ENCODE measurements at places on chromosomes 16 and 17.

- no peaks in the 10 kb centered on the region for H3K27me3 ChIP-seq
- H3K27ac ChIP-seq, result no peak overlapping the region
- no peak overlapping the region for H3K4me3 ChIP-seq
- H3K36me3 ChIP-seq, result no peaks in the 10 kb centered on the region
- H3K4me1 ChIP-seq, result no peaks in the 10 kb centered on the region
Observed at GRCh38 chr16:19488213-19488640, 33.7 kb downstream of the GDE1 start.

- no peaks in the 10 kb centered on the region for H3K27me3 ChIP-seq
- H3K27ac ChIP-seq, result no peak overlapping the region
- no peak for DNase-seq
- no peaks in the 10 kb centered on the region for H3K4me1 ChIP-seq
- 0 out of 2 replicates have a peak, but pooled peaks cover 3% of the 10 kb centered on the region for H3K36me3 ChIP-seq
- H3K4me3 ChIP-seq, result no peak overlapping the region
Observed at GRCh38 chr16:8760021-8760420, 37.4 kb downstream of the TMEM186 start.

GRCh38 chr16:59170099-59170712, 436.1 kb upstream of the GOT2 start:
- no peak overlapping the region for H3K27ac ChIP-seq
- H3K27me3 ChIP-seq, result no peaks in the 10 kb centered on the region
- H3K4me1 ChIP-seq, result no peaks in the 10 kb centered on the region
- no peak for DNase-seq
- H3K36me3 ChIP-seq, result no peaks in the 10 kb centered on the region

DNA sequence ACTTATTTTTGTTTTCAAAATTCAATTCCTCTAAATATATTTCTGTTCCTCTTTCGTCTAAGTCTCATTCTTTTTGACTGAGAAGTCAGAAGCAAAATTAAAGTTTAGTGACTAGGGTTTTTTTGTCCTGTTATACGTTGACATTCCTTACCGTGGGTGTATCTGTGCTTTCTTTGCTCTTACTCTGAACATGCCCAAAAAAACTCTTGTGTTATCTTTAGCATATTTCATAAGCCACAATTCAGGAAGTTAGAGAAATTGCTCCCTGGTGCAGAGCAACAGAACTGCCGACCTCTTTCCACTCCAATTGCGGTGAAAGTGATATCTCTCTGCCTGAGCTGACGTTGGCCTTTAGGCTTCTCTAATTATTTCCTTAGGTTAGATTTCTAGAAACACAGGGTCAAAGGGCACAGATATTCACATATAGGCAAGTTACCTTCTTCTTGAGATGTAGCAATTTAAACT, 65.7 kb downstream of the CENPV start:
- H3K27me3 ChIP-seq, result no peaks in the 10 kb centered on the region
- H3K36me3 ChIP-seq, result peaks cover 4% of the 10 kb centered on the region
- H3K27ac ChIP-seq, result no peak overlapping the region
- DNase-seq, result no peak

DNA sequence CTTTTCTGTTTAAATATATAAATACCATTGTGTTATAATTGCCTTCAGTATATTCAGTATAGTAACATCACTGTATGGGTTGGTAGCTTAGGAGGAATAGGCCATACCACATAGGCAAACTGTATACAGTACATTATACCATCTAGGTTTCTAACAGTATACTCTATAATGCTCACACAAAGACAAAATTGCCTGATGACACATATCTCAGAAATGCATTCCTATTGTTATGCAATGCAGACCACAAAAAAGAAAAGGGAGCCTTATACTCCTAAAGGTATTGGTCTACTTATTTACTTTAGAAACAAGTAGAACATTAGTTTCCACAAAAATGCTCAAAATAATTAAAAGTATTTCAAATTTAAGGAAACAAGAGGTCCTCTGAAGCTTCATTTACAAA, 47.9 kb downstream of the SETD6 start:
- H3K27ac ChIP-seq, result no peak overlapping the region
- H3K27me3 ChIP-seq, result no peaks in the 10 kb centered on the region
- H3K36me3 ChIP-seq, result peaks cover 96% of the 10 kb centered on the region
- no peaks in the 10 kb centered on the region for H3K4me1 ChIP-seq
- no peak overlapping the region for H3K4me3 ChIP-seq

DNA sequence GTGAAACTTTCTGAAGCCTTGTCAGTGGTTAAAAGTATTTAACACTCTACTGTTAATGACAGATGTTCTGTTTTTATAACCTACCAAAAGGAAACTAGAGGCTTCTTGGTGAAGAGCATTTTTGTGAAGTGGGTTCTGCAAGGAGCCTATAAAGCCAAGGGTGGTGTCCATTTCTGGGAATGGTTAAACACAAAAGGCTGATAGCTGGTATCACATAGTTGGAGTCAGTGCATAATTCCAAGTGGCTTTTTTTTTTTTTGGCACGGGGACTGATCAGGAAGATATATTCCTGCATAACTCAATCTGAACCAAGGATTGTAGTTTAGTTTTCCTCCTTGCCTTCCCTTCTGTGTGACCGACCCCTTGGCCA, 27.6 kb upstream of the KPNB1 start:
- peaks cover 62% of the 10 kb centered on the region for H3K36me3 ChIP-seq
- no peak overlapping the region for H3K27ac ChIP-seq
- H3K27me3 ChIP-seq, result no peaks in the 10 kb centered on the region
- H3K4me3 ChIP-seq, result no peak overlapping the region

DNA sequence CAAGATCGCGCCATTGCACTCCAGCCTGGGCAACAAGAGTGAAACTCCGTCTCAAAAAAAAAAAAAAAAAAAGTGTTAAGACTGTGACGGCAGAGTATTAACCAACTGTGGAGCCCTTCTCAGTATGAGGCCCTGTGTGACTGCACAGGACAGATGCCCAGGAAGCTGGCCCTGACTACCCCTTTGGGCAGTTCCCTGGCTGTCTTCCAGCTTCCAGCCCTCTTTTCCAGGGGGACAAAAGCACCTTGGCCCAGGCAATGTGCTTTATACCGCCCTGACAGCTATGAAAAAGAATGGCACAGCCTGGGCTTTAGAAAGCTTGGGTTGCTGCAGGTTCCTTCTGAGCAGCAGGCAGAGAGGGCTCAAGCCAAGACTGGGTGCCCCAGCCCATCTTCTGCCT, 61.2 kb downstream of the AKAP1 start:
- H3K4me3 ChIP-seq, result no peak overlapping the region
- no peak for DNase-seq
- no peaks in the 10 kb centered on the region for H3K27me3 ChIP-seq
- H3K36me3 ChIP-seq, result no peaks in the 10 kb centered on the region

DNA sequence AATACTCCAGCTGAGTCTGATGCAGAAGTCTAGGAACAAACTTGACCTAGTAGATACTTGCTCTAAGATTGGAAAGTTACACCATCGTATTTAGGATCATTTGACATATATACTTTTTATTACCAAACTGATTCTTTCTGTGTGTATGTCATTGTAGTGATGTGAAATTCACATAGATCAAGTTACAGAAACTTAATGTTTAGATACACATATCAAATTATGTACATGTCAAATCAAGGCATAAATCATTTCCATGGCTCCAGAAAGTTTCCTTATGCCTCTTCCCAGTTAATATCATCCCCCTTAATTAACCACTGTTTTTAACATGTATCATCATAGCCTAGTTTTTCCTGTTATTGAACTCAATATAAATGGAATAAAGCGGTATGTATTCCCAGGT, 292.0 kb upstream of the CDH11 start:
- no peaks in the 10 kb centered on the region for H3K27me3 ChIP-seq
- H3K27ac ChIP-seq, result no peak overlapping the region
- H3K4me3 ChIP-seq, result no peak overlapping the region
- no peaks in the 10 kb centered on the region for H3K4me1 ChIP-seq
- no peak for DNase-seq

All from DND-41 (cell line).